ENCODE measurements at places on chromosomes 6 and 20. TPM values are rescaled to one million over a fixed set of nuclear protein-coding genes. Genes with fewer than 3 reads are reported as not detected.

Gene MCM9
- total RNA-seq = 10.5 TPM

Gene UST
- total RNA-seq = 7.8 TPM

Gene COL11A2
- 2.6 TPM for total RNA-seq

Gene SIRPB2
- 1.1 TPM for total RNA-seq

Gene FILIP1
- 10.8 TPM for total RNA-seq

Gene RPS10
- 2,587 TPM for total RNA-seq

Gene MLIP
- total RNA-seq = 0.50 TPM

Gene LY6G5C
- total RNA-seq = 0.73 TPM

Gene BTN1A1
- 0.19 TPM for total RNA-seq

Gene TFAP2D
- not detected for total RNA-seq

Gene DEFB124
- not detected for total RNA-seq

Gene TMC2
- total RNA-seq = 0.31 TPM

Gene COL21A1
- 0.73 TPM for total RNA-seq

Gene SLC32A1
- total RNA-seq = 0.71 TPM

Gene NRM
- 11.9 TPM for total RNA-seq

Gene PAK5
- total RNA-seq = 17.9 TPM
